ENCODE measurements at places on chromosomes 6 and 20.

DNA sequence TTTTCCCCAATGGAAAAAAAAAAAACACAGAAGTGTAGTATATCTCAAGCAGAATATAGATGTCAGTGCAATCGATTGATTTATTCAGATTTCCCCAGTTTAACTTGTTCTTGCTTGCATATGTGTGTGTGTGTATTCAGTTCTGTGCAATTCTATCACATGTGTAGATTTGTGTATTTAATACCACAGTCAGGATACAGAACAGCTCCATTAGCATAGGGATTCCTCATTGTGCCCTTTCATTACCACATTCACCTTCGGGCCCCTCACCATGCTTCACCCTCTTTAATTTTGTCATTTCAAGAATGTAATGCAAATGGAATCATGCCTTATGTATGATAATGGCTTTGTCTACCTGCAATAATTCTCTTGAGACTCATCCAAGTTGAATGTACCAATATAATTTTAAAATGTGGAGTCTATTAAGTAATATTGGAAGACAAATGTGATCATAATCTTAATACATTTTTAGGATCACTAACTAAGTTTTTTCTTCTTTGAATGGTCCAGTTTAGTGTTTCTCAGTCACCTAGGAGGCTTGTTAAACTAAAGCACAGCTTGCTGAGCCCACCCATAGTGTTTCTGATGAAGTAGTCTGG, 187.9 kb downstream of the TENT5A start:
- no peak for DNase-seq

GRCh38 chr6:130620338-130620781, 206.8 kb upstream of the SMLR1 start:
- DNase-seq: no peak

DNA sequence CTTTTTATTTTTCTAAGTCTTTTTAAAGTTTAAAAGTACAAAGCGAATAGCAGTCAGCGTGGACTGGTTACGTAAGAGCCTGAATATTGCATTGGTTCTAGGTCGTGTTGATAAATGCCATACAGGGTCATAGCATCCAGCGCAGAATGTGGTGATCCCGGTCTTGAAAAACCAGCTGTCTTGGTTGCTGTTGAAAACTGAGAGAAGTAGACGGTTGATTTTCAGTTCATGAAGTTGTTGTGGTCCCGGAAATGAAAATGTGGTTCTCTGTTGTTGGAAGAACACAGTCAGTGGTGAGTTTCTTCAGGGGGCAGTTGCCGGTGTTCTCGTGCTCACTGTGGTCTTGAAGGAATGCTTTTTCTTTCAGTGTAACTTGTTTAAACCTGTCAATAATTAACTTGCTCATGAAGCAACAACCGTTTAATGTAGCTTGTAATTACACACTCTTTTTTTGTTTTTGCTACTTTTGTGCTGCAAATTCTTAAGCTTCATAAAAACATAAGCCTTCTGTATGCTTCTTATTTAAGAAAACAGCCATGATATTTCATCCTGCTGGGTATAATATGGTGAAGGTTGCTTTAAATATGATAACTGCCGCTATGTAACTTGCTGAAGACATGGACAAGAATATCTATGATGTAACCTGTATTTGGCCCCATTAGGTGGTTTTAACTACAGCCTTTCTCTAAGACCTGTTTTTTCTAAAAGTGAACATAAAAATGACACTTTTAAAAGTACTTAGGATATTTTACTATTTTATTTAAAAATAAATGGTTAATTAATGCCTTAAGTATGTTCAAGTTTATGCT, 64.8 kb upstream of the KIF25 start:
- no peak for DNase-seq

DNA sequence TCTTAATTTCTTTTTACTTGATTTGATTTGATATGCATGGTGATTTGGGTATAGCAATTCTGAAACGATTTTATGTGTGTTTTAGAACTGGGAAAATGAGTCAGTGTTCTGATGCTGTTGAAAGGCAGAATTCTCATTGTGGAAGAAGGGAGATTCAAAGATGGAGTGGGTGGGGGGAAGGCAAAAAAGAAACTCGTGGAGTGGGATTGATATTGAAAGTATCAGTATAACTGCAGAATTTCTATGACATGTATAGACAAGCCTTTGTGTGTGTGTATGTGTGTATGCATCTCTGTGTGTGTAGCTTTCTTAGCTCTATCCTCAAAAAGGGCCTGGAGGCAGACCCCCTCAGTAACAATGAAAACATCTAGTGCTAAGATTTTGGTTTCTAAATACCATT, 184.3 kb upstream of the OLIG3 start:
- no peak for DNase-seq

GRCh38 chr6:138970159-138970558, 17.9 kb downstream of the REPS1 start:
- no peak for DNase-seq

DNA sequence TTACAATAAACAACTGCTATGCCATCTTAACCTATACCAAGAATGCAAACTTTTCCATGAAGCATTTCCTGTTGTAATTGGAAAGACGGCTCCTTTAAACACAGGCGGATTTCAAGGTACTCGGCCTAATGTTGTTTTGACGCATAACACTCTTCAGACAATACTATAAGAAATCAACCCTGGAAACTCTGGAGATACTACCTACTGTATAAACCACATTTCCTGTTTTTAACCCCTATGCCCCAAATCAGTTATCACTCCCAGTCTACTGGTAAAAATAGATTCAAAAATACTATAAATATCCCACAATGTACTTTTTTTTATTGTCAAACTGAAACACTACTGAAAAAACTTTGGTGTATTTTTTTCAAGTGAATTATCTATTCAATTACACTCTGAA, 118.1 kb downstream of the IRF4 start:
- no peak for DNase-seq

GRCh38 chr6:15017261-15017660, 228.6 kb upstream of the JARID2 start:
- no peak for DNase-seq

GRCh38 chr20:2692036-2692885, at the start of gene EBF4:
EBF4 (plus strand) TSS chr20:2692780; CDS start chr20:2693646, 866 bp downstream.
- no peak for DNase-seq

DNA sequence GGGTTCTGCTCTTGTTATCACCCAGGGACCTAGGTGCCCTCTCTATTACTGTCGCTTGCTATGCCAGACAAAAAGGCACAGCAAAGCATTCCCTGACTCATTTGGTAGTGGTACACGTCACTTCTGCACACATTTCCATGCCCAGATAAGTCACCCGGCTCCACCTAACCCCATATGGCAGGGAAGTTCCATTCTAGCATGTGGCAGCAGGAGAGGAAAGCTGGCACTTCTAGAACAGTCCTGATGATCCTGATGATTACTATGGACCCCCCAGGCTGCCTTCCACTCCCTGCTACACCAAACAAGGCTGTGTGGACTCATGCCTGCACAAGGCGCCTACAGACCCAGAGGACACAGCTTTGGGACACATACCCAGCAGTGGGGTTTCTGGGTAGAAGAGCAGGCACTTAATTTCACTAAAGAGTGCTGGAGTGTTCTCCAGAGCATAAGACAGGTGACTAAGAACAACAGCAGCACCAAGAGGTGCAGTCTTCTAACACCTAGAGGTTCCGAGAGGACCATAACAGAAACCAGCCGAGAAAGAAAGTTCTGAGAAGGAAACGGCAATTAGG, 53.5 kb upstream of the NELFCD start:
- DNase-seq: no peak

GRCh38 chr6:136230219-136230853, 19.8 kb downstream of the MTFR2 start:
- no peak for DNase-seq

DNA sequence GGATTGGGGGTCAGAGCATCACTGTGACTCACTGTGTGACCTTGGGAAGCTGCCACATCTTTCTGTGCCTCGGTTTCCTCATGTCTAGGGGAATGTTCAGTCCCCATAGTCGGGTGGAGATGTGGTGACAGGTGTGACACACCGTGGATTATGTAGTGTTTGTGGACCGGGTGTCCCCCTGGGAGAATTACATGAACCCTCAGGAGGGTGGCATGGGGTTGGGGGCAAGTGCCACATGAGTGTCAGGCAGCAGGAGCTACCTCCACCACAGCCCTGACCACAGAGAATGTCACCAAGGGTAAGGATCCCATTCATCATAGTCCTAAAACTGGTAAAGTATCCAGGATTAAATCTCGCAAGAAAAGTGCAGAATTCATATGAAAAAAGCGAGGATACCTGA, 23.2 kb downstream of the SUN5 start:
- DNase-seq: no peak

- no peak for DNase-seq
These were observed 14.6 kb upstream of the TMEM181 start for GRCh38 chr6:158545043-158545966.

DNA sequence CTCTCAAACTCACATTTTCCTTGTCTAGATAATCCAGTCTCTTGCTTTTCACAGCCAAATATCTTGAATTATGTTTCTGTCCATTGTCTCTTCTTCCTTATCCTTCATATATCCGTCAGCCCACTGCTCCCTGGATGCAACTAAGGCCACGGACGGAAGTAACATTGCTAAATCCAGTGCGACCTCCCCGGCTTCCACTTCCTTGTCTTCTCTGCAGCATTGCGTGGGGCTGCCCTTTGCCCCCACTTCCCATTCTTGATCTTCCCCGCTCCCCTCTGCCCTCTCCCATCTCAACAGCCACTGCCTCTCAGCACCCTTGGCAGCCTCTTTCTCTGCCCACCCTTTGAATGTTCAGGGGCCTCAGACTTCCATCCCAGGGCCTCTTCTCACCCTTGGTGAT, 190.4 kb upstream of the UST start:
- no peak for DNase-seq

GRCh38 chr20:45017281-45017680, 51.0 kb downstream of the STK4 start:
- no peak for DNase-seq

- DNase-seq: no peak
These were observed 2.5 kb upstream of the NELFCD start for GRCh38 chr20:58978351-58979190.

GRCh38 chr6:106757722-106758467, 128.5 kb downstream of the QRSL1 start:
- DNase-seq: no peak

DNA sequence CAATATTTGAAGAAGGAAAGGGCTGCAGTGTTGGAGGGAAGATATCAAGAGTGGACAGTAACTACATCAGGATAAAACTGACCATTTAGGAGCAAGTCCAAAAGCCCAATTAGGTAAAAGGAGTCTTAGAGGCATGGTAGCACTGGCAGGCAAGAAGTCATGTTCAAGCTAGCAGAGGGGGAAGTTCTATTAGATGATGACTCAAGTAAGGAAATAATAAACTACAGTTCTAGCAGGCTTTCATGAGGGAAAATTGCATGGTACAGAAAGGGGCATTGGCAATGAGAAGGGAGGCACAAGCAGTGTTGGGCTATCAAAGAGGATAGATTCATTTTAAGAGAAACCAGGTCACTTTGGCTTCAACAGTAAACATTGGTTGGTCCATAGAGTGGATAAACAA, 156.1 kb upstream of the PTPRK start:
- no peak for DNase-seq

DNA sequence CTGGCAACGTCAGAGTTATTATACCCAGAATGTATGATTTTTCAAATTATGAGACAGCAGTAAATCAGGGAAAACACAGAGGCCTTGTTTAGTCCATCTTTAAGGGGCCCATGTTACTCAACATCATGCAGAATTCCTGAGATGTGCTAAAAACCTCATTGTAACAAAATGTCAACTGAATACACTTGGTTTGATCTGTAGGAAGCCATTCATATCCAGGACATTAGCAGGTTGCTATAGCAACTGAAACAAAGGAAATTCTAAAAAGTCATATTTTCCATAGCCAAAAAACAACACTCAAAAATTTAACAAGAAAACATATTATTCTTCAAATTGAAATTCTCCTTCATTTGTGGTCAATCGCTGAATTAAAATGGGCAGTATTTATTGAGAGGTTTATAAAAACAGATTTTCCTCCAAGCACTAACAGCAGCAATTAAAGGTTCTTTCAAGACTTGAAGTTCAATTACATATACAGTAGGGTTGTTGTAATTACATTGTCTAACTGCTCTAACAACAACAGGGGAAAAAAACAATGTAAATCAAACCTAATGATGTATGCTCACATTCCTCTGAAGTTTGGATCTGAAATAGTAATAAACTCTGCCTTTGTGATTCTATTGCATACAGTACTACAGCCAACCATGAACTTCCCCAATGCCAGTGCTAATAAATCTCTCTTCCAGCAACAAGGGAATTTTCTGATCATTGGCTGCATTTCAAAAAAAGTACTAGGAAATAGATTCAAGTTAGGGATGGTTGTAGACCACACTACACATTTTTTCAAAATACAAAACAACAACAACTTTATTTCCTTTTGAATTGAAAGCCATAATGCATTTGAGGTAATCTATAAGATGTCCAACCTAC, 34.9 kb downstream of the COL12A1 start:
- DNase-seq: no peak

DNA sequence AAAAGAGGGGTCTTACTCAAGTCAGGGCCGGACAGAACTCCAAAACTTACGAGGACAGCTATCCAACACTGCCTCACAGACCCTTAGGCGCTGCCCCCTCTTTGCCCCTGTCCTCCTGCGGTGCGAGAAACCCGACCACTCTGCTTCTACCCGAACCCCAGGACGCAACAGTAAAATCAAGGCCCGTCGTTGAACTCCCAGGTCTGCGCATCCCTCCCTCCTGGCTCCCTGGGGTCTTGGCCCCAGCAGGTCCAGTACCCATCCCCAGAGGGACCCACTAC, 6.4 kb downstream of the OLIG3 start:
- DNase-seq: no peak

DNA sequence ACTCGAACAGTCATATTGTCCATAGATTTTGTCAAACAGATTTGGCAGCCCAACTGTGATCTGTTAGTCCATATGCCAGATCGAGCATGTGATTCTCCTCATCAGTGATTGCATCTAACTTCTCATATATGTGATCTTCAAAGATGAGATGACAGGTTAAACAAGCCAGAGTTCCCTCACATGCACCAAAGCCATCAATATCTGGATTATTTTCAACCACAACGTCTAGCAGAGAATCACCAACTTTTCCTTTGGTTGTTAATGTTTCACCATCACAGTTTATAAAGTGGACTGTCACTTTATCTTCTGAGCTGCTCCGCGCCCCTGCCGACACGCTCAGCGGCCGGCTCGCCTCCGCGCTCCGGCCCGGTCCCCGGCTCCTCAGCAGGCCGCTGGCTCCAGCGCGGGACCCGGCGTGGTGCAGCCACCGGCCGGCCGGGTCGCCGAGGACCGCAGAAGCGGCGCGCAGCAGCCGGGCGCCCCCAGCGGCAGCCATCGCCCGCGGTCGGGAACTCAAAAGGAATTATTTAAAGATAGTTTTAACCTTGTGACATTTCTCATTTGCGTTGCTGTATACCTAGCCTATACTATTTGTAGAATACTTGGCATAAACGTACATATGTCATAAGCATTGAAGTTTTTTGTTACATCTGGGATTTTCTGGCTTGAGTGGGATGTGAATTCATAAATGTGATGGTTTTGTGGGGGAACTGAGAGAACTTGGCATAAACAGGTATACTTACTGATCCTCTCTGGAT, 40.1 kb upstream of the DYNLRB1 start:
- peak; percentile 69 for DNase-seq
